ENCODE measurements at places on chromosomes 16 and 17.

DNA sequence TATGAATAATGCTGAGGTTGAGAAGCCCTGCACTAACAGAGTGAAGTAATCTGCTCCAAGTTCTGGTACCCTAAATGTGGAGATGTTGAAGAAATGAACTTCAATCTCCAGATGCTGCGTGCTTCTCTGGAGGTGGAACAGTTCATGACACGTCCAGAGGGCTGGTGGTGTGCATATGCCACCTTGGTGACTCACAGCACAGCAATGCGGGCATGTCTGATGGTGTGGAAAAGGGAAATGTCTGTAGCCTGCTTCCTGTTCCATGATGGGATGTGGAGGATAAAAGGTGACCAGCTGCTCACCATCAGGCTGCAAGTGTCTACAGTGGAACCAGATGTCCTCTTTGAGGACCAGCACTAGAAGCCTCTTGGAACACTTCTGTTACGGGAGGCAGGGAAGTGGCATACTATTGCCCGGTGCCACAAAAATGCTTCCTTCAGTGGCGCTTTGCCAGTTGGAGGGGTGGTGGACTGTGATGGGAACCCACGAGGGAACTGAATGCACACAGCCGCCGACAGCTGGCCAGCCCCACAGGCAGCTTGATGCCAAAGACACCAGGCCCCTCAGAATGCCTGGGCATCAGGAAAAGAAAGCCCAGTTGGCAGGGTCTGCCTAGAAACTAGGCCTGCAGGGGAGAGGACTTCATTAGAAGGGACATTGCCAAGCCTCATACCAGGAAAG is 19.9 kb downstream of the SNX11 start:
- DNase-seq, result no peak

DNA sequence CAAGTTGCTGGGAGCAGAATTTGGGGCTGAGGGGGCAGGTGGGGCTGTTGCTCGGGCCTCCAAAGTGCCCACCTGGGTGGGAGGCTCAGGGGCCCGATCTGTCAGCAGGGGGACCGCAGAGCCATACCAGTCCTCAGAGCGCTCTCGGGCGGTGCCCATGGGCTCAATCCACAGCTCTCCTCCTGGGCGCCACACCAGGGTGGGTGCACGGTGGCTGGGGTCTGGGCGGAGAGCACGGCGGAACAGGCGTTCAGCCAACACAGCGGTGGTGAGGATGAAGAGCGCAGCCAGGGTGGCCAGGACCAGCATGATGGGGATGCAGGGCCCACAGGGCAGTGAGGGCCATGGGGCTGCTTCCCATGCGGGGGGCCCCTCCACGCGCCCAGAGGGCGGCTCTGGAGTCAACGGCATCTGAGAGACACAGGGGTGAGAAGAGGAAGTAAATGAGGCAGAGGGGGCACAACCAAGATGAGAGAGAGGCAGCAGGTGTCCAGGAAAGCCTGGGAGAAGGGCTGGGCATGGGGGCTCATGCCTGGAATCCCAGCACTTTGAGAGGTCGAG is 1.2 kb downstream of the C16orf54 start:
- DNase-seq, result peak; percentile 39

- DNase-seq, result peak; percentile 31
These were observed 2.3 kb downstream of the GP1BA start for GRCh38 chr17:4934173-4934979.

- DNase-seq, result no peak
These were observed 4.0 kb downstream of the TMEM170A start for GRCh38 chr16:75460446-75460845.

DNA sequence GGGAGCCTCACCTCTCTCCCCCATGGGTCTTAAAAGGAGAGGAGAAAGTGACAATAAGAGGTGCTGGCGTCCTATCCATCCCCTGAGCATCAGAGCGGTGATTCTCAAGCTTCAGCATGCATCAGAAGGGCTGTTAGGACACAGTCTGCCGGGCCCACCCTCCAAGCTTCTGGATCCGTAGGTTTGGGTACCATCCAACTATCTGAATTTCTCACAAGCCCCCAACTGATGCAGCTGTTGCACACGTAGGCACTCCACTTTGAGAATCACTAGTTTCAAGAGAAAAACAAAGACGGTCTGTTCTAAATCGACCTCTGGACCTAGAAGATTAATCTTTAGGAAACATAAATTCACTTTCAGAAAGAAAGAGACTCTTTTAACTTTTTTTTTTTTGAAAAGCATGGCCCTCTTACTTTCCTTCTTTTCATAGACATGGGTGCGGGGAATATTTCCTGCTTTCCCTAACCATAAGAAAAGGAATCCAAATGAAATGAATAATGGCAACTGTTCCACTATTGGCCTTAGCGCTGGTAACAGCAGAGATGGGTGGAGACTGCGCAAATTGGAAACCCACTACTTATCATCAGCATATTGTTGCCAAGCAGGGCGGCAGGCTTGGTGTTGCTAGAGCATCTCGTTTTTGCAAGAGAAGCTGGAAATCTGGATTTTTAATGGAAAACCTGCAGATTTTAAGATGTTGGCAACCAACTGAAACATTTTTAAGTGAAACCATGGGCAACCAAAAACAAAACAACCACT is 144.4 kb downstream of the GAS7 start:
- DNase-seq, result no peak

DNA sequence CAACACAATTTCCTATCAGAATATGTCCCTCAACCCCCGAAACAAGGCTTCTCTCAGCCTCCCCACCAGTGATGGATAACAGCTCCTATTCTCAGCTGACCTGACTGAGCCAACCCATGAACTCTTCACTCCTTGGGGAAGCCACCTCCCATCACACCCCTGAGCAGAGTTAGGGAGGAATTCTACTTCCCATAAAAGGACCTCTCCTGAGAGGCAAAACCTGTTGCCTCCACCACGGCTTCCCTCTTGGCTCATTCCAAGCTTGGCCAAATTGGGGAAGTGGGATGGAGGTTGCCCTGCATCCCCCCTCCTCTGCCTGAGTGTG is 5.7 kb upstream of the RASL10B start:
- no peak for DNase-seq

DNA sequence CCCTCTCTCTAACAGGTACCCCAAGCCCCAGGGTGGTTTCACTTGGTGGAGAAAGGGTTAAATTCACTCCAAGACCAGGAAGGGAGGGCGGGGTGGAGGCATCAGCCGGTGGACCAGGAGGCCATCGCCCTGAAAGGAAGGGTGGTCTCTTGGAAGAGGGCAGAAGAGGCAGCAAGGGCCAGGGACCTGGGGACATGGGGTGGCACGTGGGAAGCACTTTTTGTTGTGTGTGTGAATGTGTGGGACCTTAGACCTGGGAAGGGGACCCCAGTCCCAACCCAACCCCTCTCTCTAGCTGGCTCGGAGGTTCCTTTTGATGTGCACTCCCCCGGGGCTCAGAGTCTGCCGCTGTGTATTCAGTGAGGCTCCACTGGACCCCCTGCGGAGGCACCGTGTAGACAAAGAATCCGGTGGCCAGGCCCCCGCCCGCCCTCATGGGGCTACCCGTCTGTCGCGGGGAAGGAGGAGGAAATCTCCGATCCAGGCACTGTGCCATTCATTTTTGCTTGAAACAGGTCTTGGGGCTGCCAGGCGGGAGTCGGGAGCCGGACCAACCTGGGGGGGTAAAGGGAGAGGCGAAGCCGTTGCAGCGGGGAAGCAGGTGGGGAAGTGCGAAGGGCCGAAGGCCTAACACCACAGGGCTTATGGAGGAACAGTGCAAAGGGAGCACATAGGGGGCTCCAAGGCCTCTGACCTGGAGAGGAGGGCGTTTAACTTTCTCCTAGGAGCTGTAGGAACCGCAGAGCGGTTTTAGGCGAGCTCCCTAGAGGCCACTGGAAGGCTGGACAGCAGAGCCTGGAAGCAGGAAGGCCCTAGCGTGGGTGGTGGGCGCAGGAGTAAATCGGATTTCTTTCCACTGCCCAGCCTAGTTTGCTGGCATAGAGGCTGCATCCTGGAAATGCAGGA is 3.2 kb upstream of the WNT3 start:
- no peak for DNase-seq

GRCh38 chr17:64964796-64965195 is 45.5 kb upstream of the LRRC37A3 start:
- no peak for DNase-seq

GRCh38 chr17:31250229-31250628 is 46.8 kb downstream of the OMG start:
- no peak for DNase-seq
